NCI-H187 treated with DMSO at 0.1 percent for 48 hours (cell line): ENCODE measurements at places on chromosomes 4 and X.

- no peak for DNase-seq
Measured at GRCh38 chr4:184447664-184448063, 26.7 kb downstream of the IRF2 start.

DNA sequence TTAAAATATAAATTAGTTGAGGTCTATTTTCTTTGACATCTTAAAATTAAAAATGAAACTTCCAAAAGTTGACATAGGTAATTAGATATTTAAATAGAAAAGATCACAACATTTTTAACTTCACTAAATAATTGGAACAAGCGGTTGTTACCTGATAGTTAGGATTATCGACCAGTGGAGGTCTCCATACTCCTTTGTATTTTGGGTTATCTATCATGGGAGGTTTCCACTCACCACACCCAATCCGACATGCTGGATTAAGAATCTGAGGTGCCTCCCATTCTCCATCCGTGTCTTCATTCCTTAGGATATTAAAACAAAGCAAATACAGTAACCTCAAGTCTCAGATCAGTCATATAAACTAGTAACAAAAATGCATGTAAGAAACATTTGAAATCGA, 22.2 kb downstream of the SCOC start:
- no peak for DNase-seq

DNA sequence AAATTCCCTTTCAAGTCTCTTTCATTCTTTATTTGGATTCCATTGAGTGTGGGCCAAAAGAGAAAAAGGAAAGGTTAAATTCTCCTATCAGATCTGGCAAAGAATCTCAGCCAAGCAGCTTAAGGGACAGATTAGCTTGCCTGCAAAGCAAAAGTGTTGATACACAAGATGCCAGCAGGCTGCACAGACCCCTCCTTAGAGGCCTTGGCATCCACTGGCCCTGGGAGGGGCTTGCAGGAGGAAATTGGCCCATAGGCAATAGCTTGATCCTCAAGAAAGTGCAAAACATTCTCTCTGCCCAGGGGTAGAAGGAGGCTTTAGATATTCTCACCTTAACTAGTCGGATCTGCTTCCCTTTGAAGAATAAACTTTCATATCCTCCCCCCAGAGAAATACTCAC, 300.4 kb upstream of the CPEB2 start:
- DNase-seq: no peak

GRCh38 chrX:118156254-118156952, 39.8 kb upstream of the KLHL13 start:
- DNase-seq: no peak

DNA sequence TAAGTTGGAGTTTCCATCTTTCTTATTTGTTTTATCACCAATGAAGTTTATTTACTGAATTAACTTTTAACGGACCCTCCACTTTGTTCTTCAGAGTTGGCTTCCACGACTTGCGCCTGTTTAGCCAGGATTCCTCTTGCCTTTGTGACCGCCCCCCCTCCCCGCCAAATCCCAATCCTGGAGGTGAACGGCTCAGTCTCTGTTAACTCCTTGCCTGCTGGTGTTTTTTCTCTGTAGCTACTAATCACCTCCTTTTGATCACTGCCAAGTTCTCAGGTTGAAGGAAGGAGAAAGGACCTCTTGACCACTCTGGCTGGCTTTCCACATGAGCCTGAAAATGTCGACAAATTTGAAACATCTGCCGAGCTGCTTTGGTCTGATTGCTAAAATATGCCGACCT, 46.8 kb upstream of the BCOR start:
- no peak for DNase-seq

DNA sequence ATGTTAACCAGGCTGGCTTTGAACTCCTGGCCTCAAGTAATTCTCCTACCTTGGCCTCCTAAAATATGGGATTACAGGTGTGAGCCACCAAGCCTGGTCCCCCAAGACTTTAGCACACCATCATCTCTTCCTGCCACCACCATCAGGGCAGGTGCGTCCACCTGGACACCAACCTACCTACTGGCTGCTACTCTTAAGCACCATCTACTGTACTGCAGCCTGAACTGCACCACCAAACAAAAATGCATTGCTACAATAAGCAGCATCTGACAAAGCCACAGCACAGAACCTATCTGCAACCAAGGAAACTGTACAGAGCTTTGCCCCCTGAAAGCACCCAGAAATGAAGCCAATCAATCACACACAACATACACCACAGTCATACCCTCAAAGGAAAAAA, 139.7 kb downstream of the EFHC2 start:
- no peak for DNase-seq

DNA sequence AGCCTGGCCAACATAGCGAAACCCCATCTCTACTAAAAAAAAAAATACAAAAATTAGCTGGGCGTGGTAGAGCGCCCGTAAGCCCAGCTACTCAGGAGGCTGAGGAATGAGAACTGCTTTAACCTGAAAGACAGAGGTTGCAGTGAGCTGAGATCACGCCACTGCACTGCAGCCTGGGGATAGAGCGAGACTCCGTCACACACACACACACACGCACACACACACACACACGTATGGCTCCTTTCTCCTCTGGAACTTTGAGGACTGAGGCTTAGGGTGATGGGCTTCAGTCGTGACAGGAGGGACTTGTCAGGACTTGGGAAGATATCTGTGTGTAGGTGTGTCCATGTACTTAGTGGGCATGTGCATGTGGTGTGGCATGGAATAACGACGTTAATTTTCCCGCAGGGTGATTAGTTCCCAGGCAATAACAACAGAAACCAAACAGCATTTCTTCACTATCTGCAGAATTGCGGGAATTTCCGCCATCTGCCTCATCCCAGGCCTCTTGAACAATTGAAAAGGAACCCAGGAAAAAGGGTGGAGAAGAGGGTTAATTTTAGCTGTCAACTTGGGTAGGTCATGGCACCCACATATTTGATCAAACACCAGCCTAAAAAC, 47.7 kb downstream of the RWDD4 start:
- no peak for DNase-seq

- DNase-seq: peak; percentile 15
Measured at GRCh38 chr4:146545102-146545501, 23.4 kb upstream of the SLC10A7 start.

DNA sequence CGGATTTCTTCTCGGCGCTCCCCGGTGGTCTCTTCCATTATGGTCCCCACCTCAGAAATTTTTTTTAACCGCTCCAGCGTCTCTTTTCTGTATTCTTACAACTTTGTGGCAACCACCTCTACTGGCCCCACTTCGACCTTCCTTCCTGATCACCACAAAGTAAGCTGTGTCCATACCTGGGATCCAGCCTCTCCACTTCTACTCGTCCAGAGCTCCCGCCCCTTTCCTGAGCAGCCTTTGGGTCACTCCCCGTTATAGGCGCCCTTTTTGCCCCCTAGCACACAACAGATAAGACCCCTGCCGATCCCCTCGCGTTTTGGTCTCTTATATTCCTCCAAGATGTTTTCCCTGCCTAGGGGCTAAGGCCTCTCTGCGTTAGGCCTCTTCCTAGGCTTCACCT, 557 bp downstream of the PIGG start:
- DNase-seq: no peak

DNA sequence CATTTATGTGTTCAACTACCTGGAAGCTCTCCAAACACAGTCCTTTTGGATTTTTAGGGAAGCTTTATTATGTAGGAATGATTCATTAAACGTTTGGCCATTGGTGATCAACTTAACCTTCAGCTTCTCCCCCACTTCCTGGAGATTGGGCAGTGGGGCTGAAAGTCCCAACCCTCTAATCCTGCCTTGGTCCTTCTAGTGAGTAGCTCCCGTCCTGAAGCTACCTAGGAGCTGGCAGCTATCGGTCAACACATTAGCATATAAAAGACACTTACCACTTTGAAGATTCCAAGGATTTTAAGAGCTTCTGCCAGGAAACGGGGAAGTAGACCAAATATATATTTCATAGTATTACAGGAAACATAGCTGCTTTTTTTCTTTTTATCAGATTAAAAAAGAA, 69.7 kb downstream of the MCUB start:
- DNase-seq: no peak

GRCh38 chr4:71198958-71199357, 139.9 kb upstream of the SLC4A4 start:
- DNase-seq: no peak

DNA sequence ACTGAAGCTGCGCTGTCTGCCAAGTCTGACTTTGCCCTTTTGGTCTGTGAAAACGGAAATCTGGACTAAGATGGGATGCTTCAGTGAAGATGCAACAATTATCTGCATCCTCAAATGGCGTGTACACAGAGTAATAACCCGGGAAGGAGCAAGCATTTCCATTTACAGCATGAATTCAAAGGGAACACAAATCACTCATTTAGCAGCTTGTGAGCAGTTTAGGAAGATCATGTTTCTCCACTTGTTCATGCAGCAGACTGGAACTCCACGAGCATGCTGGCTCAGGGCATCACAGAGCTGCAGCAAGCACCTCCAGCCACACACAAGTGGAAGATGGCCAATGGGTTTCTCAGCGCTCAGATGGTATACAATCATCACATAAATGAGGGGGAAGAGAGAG, 175.5 kb downstream of the NLGN4X start:
- DNase-seq: peak; percentile 88

- no peak for DNase-seq
Measured at GRCh38 chr4:53009824-53010223, 147.7 kb downstream of the RASL11B start.

DNA sequence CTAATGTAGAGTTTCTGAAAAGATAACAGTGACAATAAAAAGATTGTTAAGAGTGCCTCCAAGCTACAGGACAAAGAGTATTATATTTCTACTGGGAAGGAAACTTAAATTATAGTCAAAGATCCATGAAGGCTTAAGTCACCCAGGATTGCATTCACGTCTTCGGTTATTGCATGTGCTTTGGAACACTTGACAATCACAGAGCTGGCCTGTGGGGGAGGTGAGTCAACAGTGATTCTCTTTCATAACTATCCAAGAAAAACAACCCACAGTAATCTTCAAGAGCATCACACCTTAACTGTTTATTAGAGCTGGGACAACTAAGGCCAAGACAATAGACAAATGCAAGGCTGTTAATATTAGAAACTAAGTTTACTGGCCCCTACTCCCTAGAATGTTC, 40.3 kb downstream of the PDGFC start:
- no peak for DNase-seq

DNA sequence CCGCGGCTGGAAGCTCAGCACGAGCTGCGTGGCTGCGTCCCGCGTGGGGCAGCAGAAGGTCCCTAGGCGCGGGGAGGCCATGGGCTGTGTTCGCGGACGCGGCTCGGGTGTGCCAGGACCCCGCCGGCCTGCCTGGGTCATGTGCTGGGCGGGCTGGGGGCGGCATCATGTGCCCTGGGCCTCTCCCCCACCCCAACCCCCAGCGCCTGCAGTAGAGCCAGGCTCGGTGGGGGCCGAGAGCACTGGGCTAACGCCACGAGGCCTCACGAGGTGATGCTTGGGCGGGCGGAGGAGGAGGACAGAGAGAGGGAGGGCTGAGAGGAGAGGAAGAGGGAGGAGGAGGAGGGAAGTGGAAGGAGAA, at the start of gene GPR143:
TSS of gene GPR143 (minus strand) at position 111 of the 361 bp plus-strand sequence. CDS start at position 81, 30 bp downstream.
- no peak for DNase-seq

GRCh38 chr4:150126201-150126863, 48.1 kb downstream of the DCLK2 start:
- DNase-seq: no peak
